ENCODE measurements at places on chromosomes 11 and 22. TPM values are rescaled to one million over a fixed set of nuclear protein-coding genes. Genes with fewer than 3 reads are reported as not detected.

ACRV1 gene
- not detected for total RNA-seq

SLC6A5 gene
- total RNA-seq = not detected

FOXRED2 gene
- total RNA-seq = 8.5 TPM

KDELR3 gene
- total RNA-seq = 16.7 TPM

MRGPRX3 gene
- not detected for total RNA-seq

OR10G4 gene
- total RNA-seq = not detected

LDHAL6A gene
- total RNA-seq = not detected

SMC1B gene
- not detected for total RNA-seq

GRCh38 chr11:5737670-5738392 lies 1.6 kb downstream of the OR56B1 start:
- DNase-seq = no peak

DNA sequence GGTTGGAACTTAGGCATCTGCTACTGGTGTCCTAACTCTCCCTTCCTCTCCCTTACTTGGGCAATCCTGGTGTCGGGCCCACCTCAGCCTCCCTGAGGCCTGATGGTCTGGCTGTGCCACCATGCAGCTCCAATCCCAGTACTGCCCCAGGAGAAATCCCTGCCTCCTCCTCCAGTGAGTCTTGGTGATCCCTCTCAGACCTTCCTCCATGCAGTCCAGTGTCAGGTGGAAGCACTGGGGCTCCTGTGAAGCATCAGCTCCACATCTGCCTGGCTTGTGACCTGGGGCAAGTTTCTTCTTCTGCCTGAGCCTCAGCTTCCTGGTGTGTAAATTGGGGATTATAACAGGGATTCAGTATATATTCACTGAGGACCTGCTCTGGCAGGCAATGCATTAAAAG lies 1.8 kb upstream of the PELI3 start:
- DNase-seq = no peak

- DNase-seq = no peak
Measured at GRCh38 chr11:68673991-68674390, 10.4 kb upstream of the GAL start.

DNA sequence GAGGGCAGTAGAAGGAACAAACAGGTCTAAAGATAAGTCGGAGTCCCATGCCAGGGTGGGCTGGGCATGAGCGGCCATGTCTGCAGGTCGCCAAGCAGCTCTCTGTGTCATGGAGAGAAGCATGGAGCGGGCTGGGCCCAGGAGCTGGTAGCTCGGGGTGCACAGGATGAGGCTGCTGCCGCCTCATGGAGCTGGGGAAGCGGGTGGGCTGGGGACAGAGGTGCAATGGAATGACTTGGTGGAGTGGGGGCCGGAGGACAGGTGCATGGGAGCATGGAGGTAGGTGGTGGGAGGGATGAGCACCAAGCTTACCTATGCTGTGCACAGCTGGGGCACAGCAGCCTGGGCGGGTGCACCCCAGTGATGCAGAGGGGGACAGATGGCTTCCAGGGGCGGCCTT lies 3.6 kb downstream of the NRXN2 start:
- DNase-seq = no peak

DNA sequence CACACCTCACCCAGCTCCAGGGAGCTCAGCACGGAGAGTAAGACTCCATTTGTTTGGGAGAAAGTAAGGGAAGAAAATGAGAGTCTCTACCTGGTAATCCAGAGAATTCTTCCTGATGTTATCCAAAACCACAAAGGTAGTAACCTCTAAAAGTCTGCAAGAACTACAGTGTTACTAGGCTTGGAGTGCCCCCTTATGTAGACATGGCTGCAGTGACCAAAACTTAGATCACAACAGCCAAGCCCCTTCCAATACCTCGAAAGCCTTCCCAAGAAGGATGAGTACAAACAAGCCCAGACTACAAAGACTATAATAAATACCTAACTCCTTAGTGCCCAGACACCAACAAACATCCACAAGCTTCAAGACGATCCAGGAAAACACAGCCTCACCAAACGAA lies 4.9 kb downstream of the UBE2L6 start:
- no peak for DNase-seq

GRCh38 chr11:76591416-76591815 lies 79.1 kb downstream of the LRRC32 start:
- no peak for DNase-seq

DNA sequence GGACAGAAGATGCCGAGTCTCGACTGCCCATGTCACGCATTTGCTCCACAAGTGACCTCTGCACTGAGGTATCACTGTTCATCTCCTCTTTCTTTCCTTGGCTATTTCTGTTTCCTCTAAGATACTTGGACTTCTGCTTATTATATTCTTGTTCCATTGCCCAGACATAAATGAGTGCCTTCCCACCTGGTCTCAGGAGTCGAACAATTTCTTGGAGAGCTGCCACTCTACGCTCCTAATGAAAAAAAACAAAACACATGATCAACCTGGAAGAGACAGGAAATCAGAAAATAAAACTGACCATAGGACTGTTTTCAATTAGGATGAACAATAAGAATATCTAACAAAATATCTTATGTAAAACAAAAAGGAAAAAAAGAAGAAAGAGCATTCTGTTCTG lies 47.4 kb upstream of the CWF19L2 start:
- no peak for DNase-seq

- DNase-seq = no peak
Measured at GRCh38 chr22:37362621-37363020, 64.7 kb downstream of the ELFN2 start.

GRCh38 chr11:22828373-22828772 lies 1.2 kb downstream of the SVIP start:
- DNase-seq = no peak

DNA sequence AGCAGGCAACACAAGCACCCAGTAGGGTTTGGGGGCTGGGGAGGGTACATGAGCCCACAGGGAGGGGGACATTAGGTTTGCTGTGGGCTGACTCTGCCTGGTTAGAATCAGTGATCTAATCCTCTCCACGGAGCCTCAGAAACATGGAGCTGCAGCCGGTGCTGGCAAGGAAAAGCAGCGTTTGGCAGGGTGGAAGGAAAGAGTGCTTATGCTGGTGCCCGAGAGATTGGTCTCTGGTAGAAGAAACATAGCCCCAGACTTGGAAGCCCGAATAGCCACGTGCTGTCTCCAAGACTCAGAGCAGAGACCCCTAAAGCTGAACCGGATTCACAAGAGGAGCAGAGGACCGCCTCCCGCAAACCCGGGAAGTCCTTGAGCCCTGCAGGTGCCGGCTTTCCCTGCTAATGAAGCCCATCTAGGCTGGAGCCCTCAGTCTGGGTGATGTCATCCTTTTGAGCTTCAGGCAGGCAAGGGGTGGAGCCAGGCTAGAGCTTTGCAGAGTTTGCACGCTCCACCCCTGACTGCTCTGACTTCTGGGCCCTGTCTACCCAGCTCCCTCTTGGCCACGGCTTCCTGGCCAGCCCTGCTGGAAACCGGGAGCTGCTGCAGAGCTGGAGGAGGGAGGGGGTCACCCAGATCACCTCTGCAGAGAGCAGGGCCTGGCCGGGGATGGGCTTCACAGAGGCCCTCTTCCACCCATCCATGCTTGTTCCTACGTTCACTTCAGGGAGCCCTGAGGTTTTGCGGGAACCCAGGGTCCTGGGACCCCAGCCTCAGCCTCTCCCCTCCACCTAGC lies 35.0 kb upstream of the JAM3 start:
- DNase-seq = peak; percentile 91

DNA sequence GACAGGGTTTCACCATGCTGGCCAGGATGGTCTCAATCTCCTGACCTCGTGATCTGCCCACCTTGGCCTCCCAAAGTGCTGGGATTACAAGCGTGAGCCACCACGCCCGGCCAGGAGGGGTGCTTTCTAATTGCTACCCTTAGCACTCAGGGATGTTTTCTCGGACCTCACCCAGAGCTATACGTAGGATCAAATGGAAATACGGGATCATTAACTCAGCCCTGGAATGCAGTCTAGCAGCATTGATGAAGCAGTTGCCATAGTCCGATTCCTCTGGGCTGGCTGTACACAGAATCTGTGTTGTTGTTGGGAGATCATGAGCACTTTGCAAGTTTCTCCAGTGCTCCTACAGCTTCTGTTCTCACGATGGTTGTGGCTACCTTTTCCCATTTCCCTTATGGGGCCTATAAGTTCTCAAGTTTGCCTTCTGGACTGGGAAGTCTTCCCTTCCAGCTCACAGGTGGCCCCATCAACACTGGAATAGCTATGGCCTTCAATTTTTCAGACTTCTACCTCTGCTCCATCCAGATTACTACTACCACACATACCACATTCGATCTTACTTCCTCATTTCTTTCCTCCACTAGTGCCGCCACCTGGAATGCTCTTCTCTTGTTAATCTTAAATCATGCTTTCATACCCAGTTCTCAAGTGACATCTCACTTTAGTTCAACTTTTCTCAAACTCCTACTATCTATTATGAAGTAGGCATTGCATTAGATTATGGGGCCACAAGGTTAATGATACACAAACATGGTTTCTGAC lies 16.1 kb upstream of the PCF11 start:
- DNase-seq = peak; percentile 19

DNA sequence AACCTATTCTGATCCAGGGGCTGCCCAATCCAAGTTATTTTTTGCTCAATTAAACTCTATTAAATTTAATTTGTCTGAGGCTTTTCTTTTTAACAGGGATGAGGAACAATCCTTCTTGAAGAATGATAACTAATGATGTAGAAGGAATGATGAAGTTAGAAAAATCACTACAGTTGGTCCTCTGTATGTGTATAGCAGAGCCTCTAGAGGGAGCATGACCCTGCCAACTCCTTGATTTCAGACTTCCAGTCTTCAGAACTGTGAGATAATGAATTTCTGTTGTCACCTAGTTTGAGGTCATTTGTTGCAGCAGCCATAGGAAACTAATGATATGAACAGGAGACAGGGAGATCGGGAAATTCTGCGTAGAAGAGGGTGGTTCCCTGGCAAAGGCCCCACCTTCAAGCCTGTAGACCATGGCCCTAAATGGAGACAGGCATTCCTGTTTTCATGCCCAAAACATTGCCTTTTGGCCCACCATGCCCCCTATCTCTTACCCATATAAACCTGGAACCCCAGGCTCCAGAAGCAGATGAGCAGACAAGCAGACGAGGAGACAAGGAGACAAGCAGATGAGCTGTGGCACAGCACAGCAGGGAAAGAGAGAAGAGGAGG lies 7.7 kb upstream of the QSER1 start:
- no peak for DNase-seq

- no peak for DNase-seq
Measured at GRCh38 chr11:13338019-13338426, 60.4 kb downstream of the BMAL1 start.

DNA sequence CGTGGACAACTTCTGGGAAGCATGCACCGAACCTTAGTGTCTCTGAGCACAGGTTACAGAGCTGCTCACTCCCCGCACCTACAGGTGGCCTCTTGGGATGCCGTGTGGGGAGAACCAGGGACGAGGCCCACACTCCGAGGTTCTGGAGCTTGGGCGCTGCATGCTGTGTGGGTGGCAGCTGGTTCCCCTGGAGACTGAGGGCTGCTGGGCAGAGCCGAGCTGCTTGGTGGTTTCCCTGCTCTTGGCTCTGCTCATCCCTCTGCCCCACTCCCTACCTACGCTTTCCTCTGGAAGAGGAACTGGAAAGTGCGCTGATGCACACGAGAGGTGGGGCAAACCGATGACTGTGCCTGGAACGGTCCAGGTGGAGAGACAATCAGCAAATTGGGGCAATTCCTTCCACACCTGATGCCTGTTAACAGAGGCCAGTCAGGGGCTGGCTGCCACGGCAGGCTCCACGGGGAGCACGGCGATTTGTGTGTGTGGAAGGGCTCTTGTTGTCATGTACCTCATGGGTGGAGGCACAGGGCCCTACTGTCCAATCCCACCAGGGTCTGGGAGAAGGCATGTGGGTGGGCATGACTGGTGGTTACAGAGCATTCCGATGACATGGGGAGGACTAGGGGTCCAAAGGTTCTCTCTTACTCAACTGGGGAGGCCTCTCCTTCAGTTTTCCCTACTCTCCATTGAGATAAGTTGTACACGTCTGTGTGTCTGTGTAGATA lies 60.9 kb downstream of the ST14 start:
- no peak for DNase-seq

GRCh38 chr22:28792491-28793383 lies 7.6 kb downstream of the XBP1 start:
- no peak for DNase-seq

- DNase-seq = no peak
Measured at GRCh38 chr11:106989078-106989455, 29.2 kb downstream of the GUCY1A2 start.

GRCh38 chr11:102831489-102832440 lies 11.6 kb downstream of the MMP3 start:
- DNase-seq = peak; percentile 63

DNA sequence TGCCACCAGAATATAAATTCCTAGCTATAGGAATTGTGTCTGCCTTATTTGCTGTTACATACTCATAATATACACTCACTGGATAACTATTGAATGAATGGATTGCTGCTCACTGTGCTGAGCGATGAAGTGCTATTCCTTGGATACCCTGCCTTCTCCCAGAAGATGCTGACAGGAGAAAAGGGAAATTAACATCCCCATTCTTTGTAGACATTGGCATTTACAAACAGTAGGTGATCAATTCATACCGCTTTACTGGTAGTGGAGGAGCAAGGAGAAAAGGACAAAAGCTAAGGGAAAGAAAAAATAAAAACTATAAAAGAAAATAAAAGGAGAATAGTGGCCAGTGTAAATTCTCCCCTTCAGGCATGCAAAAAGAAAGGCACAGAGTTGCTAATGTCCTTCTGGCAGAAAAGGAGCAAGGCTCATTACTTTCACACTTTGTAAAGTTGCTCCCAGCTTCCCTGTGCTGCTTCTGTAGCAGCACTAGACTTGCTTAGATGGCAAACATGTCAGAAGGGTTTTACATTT lies 183.0 kb downstream of the LUZP2 start:
- no peak for DNase-seq

GRCh38 chr11:71532036-71532610 lies 5.1 kb downstream of the KRTAP5-7 start:
- DNase-seq = no peak

DNA sequence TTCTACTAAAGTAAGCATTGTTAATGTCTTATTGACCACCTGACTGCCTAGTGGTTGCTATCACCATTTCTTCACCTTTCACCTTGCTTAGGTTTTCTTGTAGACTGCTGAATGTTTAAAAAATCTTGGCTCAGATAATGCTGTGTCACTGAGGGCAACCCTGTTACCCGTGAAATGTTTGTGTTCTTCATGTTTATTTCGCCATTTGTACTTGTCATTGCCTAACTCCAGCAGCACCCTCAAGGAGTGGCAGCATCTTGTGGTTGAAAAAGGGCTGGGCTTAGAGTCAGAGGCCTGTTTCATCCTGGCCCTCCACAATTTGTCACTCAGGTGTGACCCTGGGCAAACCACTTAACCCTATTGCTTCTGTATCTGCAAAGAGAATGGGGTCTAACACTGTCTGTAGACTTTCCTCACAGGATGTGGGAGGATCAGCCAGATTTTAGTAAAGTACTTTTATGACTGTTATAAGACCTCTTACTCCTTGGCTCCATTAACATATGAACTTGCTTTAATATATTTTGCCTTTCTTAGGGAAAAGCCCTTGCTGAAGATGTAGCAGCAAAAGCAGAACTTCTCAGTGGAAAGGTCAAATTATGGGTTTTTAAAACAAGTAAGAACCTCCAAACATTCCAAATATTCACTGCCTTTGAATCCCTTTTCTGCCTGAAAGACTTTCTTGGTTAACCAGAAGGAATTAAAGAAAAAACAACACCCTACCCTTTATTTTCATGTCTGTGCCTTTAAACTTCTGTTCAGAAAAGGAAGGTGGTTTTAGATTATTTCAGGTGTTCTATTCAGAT lies 154.5 kb upstream of the C11orf87 start:
- no peak for DNase-seq

Data from kidney (tissue), 22 donors.